Tibial artery (tissue), 4 donors: ENCODE measurements at places on chromosomes 3 and 15.

GRCh38 chr3:195885036-195885891, 23.1 kb downstream of the TNK2 start:
- DNase-seq: no peak

GRCh38 chr3:57283334-57283733, 9.2 kb downstream of the ASB14 start:
- DNase-seq: no peak

DNA sequence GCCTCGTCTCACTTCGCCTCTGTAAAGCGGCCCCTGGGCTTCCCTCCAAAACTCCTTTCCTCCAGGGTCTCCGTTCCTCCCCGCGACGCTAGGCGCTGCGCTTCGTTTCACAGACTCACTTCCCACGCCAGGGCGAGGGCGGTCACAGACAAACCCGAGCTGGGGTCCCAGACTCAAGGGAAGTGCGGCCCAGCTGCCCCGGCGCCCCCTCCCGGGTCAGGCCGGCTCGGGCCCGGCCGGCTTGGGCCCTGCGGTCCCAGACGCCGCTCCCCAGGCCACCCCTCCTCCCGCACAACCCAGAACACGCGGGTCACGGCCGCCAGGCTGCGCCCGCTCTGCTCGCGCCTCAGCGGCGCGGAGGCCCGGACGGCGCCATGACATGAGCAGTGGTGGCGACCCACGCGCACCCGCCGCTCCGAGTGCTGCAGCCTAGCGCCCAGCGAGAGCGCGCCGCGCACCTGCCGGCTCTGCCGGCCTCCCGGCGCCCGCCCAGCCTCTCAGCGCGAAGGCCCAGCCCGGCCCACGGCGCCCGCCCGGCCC, 547 bp downstream of the NUP210 start:
- no peak for DNase-seq

DNA sequence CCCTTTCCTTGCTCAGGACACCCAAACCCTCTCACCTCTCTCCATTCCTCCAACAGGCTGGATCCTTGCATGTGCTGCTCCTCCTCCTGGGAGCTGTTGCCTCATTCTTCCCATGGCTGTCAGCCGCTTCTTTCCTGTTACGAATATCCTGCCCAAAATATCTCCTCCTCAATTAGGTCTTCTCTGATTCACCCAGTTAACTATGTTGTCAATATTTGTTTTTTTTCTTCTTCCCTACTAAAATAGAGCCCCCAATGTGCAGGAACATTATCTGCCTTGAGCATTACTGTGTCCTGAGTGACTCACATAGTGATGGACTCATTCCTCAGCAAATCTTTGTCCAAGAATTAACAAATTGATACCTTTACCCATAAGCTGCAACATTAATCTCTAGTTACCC, 357.2 kb downstream of the CLSTN2 start:
- DNase-seq: no peak

- no peak for DNase-seq
Measured at GRCh38 chr15:62124176-62124972, 40.7 kb downstream of the C2CD4B start.

DNA sequence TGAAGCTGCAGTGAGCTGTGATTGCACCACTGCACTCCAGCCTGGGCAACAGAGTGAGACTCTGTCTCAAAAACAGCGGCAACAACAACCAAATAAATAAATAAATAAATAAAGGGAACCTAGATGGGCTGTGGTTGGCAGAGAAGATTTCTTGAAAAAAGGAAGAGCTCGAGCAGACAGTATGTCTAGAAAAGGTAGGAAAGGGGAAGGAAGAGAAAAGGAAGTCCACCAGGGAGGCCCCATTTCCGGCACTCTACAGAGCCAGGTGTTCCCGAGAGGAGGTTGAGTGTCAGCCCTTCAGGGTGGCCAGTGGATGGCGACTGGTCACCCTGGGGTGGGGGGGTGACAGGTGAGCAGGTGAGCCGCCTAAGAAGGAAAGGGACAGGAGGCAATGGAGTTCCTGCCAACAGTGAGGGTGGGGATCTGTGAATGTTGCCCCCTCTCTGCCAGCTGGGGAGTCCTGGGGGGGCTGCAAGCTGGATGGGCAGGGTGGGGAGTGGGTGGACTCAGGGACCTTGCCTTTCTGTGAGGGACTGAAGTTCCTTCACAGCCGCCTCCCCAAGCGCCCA, 14.8 kb downstream of the PAQR5 start:
- no peak for DNase-seq

DNA sequence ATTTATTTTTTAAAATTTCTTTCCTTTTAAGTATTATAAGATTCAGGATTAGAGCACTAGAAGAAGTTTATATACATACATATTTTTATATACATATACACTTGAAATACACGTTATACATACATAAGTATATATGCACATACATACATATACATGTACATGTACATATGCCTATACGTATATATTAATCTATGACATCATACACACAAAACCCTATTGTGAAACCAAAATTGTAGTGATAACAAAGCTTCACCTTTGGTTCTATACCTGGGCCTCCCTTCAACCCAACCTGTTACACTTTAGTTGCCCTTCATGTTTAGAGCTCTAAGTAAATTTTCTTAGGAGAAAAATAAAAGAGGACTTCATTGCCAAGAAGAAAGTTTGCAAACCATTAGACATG, 17.0 kb downstream of the AADACL2 start:
- no peak for DNase-seq

DNA sequence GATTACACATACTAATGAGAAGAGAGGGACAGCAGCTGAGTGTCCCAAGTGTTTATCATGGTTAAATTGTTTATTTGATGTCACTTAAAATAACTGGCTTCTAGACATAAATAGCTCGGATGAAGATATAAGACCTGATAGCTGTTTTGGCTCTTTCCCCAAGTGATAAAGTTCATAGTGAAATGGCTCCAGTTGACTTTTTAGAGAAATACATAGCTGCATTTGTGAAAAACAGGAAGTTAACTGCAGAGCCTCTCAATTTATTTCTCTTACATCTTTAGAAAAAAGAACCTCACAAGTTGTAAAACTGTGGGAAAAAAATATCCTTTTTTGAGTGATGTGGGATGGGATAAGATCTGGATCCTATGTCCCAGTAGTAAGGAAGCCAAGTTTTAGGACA, 332.9 kb upstream of the RASGRP1 start:
- DNase-seq: no peak

GRCh38 chr15:47422881-47423665, 294.2 kb upstream of the SEMA6D start:
- no peak for DNase-seq

- DNase-seq: no peak
Measured at GRCh38 chr15:88938802-88939485, 25.8 kb upstream of the MFGE8 start.
